ENCODE measurements at places on chromosomes 4 and X.
A peak's percentile ranks its signal among the peaks of the same experiment; 100 is the strongest.

DNA sequence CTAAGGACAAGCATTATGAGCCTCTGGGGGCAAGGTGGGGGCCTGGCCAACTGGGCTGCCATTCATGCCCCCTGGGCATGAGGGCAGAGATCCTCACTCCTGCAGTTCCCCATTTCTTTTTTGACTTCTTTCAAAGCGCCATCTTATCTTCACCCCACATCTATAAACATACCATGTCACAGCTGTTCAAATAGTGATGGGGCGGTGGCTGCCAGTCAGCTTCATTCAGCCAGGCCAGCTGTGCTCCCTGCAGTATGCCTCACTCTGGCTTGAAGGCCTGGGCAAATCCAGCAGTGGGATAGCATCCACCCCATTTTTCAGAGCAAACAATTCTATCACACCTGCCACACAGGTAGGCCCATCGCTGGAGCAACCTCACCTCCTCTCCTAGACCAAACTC lies 85.5 kb downstream of the NHSL2 start:
- no peak for DNase-seq

GRCh38 chrX:108298165-108298602 lies 140.0 kb downstream of the COL4A6 start:
- DNase-seq, result no peak

DNA sequence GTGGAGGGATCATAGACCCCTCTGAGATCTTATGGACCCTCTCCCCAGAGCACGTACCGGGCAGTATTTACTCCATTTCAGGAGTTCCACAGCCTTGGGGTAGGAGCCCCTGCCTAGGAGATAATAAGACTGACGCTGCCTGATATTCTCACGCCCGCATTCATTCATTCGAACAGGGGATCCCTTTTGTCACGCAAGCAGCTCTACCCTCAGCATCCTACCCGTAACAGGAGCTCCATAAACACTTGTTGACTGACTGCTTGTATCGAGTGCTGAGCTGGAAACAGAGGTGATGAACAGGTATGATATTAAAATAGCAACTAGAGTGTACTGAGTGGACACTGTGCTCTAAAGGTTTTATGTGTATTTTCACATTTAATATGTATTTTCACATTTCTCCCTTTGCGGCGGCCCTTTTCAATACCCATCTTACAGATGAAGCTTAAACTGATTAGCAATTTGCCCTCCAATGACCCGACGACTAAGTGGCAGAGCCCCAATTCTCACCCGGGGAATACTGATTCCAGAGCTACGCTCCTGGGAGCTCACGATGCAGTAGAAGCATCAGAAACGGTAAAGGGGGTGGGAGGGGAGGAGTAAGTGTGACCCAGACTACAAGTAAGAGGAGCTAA lies 888 bp downstream of the RAB28 start:
- DNase-seq, result peak; percentile 24

GRCh38 chr4:8548731-8549351 lies 31.4 kb upstream of the GPR78 start:
- no peak for DNase-seq

DNA sequence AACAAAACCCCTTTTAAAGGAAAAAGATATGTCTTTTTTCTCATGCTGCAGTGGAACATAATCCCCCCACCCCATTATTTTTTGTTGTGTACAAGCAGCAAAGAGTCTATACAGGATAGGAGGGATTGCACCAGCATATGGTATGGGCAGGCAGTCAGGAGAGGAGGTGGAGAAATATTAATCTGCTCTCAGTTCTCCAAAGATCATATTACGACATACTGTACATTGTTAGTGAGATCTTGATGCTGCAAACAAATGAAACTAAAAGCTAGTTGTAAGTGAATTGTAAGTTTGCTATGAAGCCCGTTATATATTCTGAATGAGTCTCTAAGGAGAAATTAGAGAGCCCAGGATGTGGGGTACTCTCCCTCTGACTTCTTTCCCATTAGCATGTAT lies 75.3 kb downstream of the RAPGEF2 start:
- no peak for DNase-seq

- no peak for DNase-seq
Measured at GRCh38 chrX:1443496-1444075, 9.1 kb downstream of the ASMTL start.

GRCh38 chr4:41870035-41870434 lies 65.2 kb upstream of the TMEM33 start:
- no peak for DNase-seq

- no peak for DNase-seq
Measured at GRCh38 chr4:90979556-90979955, 852.4 kb downstream of the CCSER1 start.

- DNase-seq, result no peak
Measured at GRCh38 chrX:128883650-128884049, 639.6 kb downstream of the SMARCA1 start.

- DNase-seq, result peak; percentile 54
Measured at GRCh38 chr4:27010334-27010940, 149.8 kb downstream of the STIM2 start.

- DNase-seq, result no peak
Measured at GRCh38 chrX:18016941-18017340, 155.8 kb upstream of the RAI2 start.

- DNase-seq, result no peak
Measured at GRCh38 chr4:132328761-132329160, 820.3 kb upstream of the PCDH10 start.

DNA sequence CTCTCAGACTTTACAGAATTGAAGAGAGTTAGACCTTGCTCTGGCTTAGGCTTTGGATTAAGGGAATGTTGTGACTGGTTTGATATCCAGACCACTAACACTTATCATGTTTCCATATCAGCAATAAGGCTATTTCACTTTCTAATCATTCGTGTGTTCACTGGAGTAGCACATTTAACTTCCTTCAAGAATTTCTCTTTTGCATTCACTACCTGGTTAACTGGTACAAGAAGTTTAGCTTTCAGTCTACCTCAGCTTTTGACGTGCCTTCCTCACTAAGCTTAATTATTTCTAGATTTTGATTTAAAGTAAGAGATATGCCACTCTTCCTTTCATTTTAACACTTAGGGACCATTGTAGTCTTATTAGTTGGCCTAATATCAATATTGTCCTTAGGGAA lies 62.6 kb downstream of the CASP6 start:
- DNase-seq, result no peak

DNA sequence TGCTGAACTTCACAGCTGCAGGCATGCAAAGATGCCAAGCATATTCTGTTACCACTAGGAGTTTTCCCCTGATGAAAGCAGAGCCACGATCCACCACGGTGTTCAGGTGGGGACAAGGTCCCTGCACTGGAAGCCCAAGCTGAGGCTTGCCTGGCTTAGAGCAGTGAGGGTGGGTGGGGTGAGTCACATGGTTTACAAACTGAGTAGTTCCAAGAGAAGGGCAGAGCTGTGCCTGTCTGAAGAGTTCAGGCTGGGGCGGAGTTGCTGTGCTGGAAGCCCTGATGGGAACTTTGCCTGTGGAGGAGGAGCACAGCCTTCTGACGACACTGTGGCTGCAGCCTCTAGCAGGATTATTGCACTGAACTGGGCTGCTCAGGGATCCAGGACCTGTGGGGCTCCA lies 45.5 kb downstream of the FAM9B start:
- no peak for DNase-seq

DNA sequence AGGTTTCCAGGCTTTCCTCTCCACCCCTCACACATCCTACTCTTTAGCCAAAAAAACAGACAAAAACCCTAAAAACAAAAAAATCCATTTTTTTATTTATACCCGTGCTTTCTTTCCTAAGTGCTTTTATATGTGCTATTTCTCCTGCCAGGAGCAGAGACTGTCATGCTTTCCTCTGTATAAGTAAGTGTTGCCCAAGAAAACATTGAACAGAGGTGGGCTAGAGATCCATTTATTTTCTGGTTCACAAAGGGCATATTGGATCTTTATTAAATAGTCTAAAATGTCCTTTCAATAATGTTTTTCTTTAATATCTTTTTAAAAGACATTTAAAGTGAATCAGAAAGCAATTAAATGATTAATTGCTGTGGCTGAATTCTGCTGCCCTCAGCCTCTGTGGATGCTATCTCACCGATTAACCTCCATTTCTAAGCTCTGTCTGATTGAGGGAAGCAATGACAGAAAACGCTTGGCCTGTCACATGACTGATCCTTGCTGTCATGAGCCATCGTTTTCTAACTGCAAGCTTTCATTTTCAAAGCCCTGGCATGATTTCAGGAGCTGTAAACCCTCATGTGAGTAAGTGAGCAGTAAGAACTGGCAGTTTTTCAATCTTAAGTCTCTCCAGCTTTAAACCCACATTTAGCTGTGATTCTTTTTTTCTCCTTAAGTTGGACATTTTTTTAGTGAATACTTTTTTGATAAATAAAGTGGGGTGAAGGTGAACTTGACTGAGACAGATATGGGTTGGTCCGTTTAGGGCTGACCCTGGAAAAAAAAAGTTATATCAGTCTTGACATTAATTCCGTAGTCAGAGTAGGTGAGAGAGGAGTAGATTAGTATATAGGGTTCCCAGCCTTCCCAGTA lies 180.7 kb upstream of the PGRMC2 start:
- no peak for DNase-seq

DNA sequence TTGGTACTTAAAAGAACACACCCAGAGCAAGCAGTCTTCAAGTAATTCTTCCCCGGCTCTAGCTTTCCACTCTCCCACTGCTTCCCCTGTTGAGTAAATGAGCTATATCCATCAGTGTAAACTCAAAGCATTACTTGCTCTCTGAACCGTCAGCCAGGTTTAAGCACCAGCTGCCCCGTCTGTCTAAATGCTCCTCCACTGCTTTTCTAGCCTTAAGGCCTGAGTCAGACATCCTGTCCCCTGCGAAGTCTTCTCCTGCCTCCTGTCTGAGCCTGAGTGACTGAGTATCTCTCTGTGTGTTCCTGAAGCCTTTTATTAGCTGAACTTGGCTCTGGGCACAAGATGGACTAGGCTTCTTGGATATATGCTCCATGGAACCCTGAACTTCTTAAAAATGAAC lies 205.1 kb downstream of the STK32B start:
- DNase-seq, result no peak

GRCh38 chr4:73970011-73970410 lies 11.8 kb downstream of the PF4 start:
- DNase-seq, result no peak

DNA sequence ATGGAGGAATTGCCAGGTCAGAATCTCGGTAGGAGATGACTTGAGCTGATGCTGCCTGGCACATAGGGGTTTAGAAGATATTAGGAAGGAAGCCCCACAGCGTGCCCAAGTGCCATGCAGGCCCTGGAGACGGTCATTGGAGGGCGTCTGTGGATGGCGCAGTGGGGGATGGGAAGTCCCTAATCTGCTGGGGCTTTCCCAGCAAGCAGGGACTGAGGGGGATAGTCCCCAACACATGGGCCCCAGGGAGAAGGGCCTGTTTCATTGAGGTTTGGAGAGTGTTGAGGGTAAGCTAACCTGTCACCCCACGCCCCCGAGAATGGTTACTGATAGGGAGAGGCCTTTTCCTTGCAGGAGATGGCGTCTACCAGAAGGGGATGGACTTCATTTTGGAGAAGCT lies 7.8 kb downstream of the TAFAZZIN start:
- DNase-seq, result no peak

- DNase-seq, result no peak
Measured at GRCh38 chr4:89300499-89300898, 7.1 kb downstream of the GPRIN3 start.

DNA sequence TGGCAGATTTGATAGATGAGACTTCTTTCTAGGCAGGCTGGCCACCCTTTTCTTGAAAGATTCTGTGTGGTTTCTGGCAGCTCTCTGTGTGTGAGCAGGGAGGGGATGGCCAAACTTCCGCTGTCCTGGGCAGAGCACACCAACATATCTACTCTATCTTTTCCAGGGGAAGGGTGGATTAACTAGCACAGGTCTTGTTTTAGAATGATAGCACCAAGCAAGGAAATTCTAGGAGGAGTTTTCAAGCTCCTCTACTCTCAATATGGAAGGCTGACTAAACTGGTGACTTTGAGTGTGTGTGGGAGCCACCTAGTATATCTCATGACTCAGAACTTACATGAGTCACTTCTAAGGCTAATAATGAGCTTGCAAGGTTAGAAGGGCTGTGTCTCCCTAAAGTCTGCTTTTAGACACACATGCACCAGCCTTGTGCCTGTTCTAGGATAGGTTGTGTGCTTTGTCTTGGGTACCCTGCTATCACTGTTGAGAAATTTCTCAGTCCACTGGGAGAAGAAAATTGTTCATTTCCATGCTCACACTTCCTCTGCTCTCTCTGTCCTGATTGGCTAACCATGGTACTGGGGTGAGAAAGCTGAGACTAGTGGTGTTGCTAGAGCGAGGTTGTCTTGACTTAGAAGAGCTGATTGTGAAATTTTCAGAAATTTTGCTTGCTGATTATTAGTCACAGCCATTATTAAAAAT lies 72.9 kb downstream of the YIPF6 start:
- no peak for DNase-seq

GRCh38 chr4:74083546-74083945 lies 15.4 kb downstream of the CXCL2 start:
- DNase-seq, result no peak

DNA sequence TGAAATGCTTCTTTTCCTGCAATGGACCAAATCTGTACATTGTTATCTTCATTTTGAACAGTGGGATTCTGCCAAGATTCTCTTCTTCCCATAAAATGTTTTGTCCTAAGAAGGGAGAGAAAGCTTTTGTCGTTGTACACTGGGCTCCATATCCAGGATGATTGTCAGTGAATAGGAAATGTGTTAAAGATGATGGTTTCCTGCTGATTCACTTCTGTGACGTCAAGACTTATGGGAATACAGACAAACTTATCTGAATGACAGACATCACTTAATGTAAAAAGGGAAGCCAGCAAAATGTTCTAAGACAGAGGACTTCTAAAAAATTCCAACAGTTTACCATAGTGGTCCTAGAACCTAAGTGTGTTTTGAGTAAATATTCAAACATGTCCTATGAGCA lies 53.7 kb upstream of the HPF1 start:
- DNase-seq, result no peak

- DNase-seq, result no peak
Measured at GRCh38 chr4:53161787-53162433, 204.0 kb downstream of the SCFD2 start.

GRCh38 chrX:40531056-40531826 lies 49.5 kb upstream of the ATP6AP2 start:
- DNase-seq, result no peak

GRCh38 chrX:19839770-19840254 lies 47.6 kb downstream of the SH3KBP1 start:
- no peak for DNase-seq

DNA sequence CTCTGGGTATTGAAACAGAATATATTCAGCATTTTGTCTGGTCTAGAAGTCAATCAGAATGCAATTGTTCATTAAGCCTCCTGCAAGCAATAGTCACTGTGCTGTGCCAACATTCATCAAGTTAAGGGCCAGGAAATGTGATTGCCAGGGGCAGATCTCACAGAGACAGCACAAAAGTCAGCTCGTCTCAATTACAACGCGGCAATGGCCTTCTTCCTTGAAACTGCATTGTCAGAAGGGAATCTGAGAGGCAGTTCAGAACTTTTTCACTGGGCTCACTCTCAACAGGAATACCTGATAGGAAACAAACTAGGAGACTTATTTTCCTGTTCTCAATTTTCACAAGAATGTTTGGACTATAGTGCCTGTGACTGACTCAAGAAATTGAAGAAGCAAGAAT lies 131.1 kb upstream of the NR3C2 start:
- DNase-seq, result no peak

GRCh38 chrX:155959018-155959587 lies 38.4 kb upstream of the IL9R start:
- no peak for DNase-seq

- no peak for DNase-seq
Measured at GRCh38 chrX:146754268-146754667, 55.3 kb upstream of the CXorf51B start.
